ENCODE measurements at places on chromosomes 2 and 18.

GRCh38 chr2:131103165-131103564 lies 2.0 kb upstream of the PLEKHB2 start:
- DNase-seq: no peak

DNA sequence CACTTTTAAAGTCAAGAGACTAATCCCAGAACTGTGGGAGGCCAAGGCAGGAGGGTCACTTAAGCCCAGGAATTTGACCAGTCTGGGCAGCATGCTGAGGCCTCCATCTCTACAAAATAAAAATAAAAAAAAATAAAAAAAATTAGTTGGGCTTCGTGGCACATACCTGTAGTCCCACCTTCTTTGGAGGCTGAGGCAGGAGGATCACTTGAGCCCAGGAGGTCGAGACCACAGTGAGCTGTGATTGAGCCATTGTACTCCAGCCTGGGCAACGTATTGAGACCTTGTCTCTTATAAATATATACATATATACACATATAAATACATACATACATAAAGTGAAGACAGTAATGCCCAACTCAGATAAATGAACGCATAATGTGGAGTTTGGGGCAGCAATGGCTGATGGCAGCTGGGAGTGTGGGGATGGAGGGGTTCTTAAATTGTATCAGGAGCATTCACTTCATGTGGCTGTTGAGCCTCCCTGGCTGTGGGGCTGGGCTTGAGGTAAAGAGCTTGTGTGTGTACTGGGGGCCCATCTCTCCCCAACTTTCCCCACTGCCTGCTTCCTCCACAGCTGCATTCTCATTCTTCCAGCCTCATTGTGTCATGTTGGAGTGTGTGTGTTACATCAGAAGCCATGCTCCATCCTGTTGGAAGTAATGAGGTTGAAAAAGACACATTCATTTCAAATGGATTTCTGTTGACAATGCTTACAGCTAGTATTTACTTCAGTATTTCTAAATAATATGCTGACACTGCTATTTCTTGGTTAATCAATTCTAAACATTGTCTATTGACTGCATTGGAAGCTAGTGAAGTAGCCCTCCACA lies 96.5 kb upstream of the HS6ST1 start:
- no peak for DNase-seq

DNA sequence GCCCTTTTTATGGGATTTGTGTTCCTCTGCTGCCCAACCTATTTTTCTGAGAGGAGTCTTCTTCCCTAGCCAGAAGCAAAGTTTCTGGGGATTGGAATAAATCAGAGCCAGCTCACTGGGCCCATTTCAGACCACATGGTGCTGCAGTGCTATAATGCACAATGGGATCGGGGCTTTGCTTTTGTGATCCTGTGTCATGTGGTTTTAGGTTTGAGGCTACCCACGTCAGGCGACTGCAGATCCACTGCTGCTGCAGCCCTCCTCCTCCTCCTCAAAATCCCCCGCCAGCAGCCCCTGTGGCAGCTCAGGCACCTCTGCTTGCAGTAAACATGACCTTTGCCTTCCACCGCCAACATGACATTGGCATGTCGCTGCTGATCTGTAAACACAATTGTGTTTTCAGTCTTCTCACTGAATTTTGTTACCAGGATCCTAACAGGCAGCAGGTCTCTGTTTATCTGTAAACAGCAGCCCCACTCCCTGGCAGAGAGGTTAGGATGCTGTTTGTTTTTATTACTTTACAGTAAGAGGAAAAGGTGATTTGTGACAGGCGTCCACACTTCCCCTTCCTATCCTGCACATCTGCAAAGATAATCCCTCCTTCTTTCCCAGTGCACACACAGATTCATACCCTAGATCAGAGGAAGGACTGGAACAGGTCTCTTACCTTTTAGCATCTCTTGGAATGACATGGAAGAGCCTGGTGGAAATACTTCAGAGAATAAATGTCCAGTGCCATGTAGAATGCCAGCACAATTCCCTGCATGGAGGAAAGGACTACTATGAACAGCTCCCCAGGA lies 130.8 kb downstream of the FOXI3 start:
- no peak for DNase-seq

- no peak for DNase-seq
These were observed 62.6 kb downstream of the MALT1 start for GRCh38 chr18:58733866-58734265.

DNA sequence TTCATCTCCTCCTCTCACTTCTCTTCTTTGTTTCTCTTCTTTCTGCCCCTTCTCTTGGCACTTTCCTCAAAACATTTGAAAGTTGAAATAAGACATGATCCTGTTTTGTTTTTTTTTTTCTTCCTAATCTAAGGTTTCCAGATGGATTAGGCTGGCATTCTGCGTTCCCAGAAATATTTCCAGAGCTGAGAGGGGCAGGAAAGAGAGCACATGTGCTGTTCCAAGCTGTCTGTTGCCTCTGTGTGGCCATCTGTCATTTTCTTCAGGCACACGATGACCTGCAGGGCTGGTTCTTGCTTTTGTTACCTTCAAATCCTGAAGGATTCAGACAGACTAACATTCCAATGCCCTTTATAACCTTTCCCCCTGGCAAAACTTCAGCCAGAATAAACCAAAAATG lies 142.9 kb downstream of the RNF144A start:
- no peak for DNase-seq

GRCh38 chr2:28648147-28648546 lies 103.5 kb upstream of the PPP1CB start:
- no peak for DNase-seq

DNA sequence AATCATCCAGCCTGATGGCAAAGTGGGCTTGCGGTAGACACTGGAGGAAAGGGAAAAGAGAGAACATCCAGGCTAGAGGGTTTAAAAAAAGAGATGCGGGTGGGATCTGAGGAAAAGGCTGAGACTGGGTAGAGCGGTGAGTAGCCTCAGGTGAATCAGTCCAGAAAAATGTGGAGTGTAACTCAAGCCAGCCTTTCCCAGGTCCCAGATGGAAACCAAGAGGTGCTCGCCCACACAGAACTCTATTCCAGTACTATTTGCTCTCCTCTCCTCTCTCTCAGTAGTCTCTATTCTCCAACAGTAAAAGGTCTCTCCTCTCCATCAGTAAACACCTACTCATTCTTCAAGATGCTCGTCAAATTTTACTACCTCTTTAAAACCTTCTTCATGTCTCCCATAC lies 38.3 kb upstream of the NRP2 start:
- DNase-seq: no peak

GRCh38 chr2:48768669-48769068 lies 13.1 kb upstream of the LHCGR start:
- DNase-seq: no peak

DNA sequence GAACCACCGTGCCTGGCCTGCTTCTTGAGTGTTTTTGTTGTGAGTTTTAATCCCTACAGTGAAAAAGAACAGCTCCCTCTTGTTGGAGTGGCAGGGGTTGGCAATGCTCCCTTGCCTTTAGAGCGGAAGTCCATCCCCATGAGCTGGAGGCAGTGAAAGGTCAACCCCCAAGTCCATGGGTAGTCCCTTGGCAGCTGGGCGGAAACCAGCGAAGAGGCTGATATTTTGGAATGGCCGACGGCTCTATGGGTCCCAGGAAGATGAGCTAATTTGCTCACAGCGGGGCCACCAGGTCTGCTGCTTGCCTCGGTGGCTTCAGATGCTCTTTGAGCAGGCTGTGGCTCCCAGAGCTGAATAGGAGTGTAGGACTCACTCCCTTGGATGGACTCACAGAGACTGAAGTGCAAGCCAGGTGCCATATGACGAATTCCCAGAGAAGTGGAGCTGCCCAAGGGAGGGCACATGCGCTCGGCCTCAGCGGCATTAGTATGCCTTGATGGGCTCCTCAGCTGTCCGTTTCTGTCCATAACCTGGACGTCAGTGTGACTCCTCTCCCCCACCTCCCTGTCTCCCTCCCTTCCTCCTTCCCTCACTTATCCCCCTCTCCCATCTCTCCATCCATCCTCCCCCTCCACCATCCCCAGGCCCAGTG lies 25.4 kb upstream of the RHOB start:
- no peak for DNase-seq

DNA sequence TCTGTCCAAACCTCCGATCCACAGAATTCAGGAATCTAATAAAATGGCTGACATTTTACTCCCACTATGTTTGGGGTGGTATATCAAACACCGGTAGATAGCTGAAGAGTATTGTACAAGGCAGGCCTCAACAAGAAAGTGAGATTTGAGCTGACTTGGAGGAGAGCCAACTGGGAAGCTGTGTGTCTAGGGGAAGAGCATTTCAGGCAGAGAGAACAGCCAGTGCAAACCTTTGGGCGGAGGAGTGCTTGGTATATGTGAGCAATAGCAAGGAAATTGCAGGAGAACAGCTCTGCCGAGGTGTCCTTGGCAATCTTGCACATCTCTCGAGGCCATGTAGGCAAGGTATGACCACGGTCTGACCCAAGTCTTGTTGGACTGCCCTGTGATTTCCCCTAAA lies 1.8 kb upstream of the MERTK start:
- DNase-seq: no peak

- no peak for DNase-seq
These were observed 62.7 kb downstream of the EPB41L5 start for GRCh38 chr2:120075545-120075944.

GRCh38 chr2:66301022-66301766 lies 133.7 kb upstream of the MEIS1 start:
- no peak for DNase-seq

DNA sequence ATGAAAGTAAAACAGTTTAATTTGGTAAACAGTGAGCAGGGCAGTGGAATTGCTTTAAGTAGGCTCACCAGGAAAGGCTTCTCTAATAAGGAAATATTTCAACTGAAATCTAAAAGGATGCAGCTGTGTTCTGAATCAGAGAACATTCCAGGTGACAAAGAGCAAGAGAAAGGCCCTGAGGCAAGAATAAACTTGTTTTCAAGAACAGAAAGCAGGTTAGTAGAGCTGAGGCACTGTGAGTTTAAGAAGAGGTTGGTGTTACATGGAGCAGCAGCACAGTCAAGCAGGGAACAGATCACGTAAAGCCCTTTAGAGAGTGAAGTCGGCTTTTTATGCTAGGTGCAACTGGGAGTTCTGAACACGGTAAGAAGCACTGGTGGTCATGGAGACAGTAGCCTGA lies 57.0 kb upstream of the SCN1A start:
- DNase-seq: no peak
